ENCODE measurements at places on chromosomes 7 and 10.

- no peak for DNase-seq
These were observed 11.2 kb upstream of the PDK4 start for GRCh38 chr7:95607561-95607960.

DNA sequence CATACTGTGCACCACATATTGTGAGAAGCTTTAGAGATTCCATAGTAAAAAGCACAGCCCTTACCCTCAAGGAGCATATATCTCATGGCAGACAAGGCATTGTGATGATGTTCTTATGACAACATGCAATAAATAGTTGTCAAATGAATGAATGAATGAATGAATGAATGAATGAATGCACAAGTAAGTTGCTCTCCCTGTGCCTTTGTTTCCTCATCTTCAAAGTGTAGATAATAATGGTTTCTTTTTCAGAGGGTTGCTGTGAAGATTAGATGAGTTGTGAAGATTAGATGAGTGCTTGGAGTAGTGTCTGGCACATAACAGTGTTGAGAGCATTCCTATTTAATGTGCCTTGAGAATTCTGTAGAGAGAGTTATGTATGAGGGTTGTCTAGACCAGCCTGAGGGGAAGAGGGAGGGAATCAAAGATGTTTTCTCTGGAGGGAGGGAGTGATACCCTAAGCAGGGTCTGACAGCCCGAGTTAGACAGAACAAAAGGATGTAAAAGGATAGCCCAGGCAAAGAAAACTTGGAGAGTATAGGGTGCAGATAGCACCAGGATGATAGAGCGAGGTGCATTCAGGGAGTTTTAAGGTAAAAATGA is 217.2 kb downstream of the RELN start:
- DNase-seq: no peak

DNA sequence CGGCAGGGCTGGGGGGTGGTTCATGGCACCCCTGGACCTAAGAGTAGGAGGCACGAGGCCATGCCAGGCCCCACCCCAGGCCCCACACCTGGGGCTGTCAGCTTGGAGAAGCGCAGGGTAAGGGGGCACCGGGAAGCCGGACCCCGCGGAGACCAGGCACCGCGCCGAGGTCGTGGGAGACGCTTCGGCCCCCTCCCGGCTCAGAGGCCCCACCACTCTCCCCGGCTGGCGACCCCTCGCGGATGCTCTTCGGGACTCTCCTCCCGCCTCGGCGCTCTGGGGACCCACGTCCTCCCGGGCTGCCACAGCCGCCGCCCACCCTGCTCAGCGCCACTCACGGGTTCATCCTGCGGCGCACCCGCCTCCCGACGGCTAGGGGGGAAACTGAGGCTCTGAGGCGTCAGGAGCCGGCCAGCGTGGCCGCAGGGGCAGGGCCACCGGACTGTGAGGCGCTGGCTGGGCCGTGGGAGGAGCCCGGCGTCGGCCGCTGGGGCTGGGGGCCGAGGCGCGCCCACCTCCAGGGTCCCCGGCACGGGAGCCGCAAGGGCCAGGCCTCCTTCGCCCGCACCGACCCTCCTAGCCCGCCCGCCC is 25.9 kb downstream of the PDGFA start:
- no peak for DNase-seq

DNA sequence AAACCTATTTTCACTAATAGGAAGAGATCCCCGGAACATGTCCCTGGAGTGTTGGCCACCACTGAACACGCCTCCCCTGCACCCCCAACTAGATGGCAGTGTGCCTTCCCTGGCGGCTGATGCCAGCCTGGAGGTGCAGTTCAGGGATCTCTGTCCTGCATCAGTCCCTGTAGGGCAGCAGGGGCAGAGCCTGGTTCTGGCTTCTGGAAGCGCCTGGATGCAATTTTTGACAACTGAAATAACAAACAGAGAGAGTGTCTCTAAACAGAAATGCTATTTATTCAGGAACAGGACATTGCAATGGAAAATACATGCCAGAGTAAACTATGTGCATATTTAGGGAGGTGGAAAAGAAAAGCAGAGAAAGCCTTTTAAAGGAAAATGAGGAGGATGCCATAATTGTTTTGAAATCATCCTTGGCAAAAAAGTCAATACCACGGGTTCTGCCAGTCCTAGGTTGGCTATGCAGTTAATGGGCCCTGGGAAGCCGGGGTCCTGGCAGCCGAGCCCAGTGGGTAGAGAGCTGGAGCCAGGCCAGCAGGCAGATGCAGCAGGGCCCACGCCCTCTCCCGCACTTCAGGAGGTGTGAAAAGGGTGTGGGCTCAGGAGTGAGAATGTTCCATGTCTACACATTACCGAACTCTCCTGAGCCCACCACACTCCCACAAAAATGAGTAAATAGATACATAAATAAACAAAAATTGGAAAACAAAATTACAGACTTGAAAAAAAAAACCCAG is 18.5 kb downstream of the ANTXRL start:
- DNase-seq: no peak

DNA sequence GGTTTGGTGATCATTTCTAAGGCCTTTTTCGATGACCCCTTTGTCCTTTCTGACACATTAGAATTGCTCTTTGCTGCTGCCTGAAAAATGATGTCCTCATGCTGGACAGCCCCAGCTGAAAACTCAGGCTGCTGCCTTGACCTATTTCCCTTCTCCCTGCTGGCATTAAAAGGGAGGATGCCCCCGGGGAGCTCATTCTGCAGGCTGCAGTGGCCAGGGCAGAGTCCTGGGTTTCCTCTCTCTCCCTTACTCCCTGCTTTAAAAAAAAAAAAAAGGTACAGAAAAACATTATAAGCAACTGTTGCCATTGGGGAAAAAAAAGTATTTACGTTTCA is 35.4 kb downstream of the LRRC4 start:
- DNase-seq: no peak

DNA sequence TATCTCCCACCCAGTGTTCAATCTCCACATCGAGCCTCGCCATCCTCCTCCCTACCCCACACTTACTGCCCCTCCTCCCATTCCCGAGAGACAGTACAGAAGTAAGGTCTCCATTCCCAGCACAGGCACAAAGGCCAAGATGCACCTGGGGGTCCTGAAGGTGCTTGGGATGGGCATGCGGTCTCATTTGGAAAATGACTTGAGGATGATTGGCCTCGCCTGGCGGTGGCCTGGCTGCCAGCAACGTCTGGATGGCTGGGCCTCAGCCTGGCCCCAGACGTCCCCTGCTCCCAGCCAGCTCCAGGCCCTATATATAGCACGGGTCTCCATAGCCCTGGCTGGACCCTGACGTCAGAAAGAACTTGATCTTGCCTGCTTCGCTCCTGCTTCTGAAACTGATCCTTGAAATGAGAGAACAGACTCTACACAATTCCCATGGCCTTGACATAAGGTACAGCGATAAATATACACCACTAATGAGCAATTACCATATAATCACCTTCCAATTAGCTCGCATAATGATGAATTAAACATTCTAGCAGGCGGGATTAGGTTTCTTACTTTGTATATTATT is 11.8 kb downstream of the EMX2 start:
- DNase-seq: no peak

All from CD4-positive, alpha-beta T cell treated with Interleukin-15 for 1 hour (primary cell).